ENCODE measurements at places on chromosomes 3 and 15.

GRCh38 chr15:25208735-25209134, 230.1 kb downstream of the UBE3A start:
- no peak for DNase-seq

DNA sequence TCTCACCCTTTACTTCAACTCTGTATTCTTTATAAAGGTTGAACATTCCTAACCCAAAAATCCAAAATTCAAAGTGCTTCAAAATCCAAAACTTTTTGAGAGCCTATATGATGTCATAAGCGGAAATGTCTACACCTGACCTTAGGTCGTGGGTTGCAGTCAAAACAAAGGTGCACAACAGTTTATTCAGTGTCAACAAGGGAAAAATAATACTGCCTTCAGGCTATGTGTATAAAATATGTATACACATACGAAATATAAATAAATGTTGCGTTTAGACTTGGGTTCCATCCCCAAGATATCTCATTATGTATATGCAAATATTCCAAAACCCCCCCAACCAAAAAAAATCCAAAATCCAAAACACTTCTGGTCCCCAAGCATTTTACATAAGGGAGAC, 90.9 kb downstream of the STAG1 start:
- no peak for DNase-seq

- no peak for DNase-seq
Observed at GRCh38 chr3:177731644-177732268, 534.5 kb upstream of the TBL1XR1 start.

DNA sequence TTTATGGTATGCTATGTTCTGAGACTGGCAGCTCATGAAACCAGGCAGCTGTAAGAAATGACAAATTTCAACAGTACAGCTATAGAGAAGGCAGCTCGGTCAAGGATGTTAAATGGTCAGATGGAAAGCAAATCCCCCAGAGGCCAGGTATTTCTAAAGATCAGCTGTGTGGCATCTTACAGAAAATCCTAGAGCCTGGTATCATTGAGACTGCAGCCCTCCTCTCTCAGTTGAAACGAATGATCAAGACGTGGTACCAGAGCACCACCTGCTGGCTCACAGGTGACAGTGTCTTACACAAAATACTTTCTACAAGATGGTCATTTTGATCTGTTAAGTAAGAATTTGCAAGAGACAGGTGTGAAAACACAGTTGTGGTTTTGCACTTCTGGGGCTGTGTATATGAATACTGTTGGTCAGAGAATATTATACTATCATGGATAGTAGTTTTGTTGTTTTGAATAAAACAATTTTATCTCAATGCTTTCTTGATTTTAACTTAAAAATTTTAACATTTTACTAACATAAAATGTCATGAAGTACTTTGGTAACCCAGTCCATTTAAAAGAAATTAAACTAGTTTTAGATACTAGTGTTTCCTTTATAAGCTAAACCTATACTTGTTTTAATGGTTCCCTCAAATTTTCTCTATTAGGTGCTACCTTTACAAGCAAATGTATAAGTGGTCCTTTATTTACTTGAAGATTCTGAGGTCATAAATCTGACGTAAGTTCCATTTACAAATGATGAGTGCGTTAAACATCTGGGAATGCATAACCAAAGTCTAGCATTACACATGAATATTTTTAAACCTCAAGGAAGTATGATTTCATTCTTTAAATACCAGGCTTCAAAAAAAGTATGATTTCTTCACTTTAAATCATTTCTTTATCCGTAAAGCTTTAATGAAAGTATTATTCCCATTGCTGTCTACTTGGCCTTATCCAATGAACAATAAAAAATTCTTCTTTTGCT, 121.8 kb downstream of the PDZRN3 start:
- DNase-seq, result no peak

GRCh38 chr15:51382787-51383186, 41.3 kb downstream of the GLDN start:
- no peak for DNase-seq

DNA sequence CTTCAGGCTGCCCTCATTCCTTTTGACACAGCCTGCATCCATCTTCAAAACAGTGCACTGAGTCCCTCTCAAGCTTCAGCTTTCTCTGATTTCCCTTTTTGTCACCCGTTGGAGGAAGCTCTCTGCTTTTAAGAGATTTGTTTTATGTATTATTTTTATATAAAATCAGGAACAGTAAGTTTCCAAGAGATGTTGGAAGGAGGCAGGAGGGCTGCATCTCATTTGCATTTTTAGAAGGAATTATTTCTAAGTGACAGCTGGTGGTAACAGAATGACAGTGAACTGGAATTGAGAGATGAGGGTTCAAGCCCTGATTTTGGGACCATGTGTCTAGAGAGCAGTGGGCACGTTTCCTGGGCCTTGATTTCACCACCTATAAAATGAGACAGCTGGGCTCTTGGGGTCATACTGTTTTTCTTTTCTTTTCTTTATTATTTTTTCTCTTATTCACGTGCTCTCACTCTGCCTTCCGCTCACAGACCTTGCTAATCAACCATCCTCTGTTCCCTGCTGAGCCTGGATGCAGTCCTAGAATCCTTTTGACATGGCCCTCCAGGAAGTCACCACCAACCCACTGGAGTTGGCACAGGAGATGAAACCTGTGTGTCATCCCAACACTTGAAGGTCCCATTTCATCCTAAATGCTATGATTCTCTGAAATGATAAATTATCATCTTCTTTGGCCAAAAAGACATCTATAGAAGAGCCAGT, 148.6 kb downstream of the CACNA2D3 start:
- no peak for DNase-seq

DNA sequence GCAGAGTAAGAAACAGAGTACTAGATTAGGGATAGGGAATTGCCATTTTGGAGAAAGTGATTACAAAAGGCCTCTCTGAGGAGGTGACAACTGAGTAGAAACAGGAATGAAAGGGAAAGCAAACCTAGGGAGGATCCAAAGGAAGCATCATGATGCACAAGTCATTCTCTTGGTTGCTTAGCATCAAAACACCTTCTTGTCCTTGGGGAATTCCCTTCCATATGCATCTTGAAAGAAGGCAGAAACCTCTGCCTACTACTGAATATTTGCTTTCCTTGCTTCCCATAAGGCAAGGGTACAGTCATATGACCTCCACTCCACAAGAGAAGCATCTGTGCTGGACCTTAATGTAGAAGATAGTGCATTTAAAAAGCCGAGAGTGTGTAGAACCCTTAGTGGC, 24.1 kb downstream of the GABPB1 start:
- no peak for DNase-seq

DNA sequence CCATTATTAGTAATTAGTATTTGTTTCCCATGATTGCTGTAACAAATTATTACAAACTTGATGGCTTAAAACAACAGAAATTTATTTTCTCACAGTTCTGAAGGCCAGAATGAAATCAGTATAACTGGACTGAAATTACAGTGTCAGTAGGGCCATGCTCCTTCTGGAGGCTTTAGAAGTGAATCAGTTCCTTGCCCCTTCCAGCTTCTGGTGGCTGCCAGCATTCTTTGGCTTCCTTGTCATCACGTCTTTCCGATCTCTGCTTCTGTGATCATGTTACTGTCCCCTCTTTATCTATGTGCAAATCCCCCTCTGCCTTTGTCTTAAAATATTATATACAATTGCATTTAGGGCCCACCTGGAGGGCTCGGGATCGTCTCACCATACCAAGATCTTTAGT, 92.0 kb downstream of the FOXB1 start:
- no peak for DNase-seq

DNA sequence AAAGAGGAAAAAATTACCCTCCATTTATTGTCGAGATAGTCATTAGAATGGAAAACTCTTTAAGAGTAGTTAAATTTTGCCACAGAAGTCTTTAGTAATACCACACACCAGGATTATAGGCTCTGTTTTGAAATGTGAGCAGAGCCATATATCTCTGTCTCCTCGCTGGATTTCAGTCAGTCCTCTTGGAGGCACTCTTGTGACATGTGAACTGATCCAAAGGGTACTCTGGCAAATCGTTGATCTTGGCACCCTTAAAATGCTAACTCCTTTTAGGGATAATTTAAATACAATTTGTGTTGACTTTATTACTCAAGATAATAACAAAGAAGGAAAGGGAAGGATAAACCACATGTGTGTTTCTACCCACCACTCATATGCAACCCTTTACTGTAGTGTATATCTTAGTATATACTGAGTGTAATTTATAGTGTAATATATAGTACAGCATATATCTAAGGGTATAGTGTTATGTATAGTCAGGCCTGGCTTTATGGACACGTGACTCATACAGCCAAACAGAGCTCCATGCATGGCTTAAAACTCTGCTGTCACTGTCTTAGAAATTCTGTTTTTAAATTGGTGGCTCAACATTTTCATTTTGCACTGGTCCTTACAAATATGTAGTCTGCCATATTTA, 12.3 kb upstream of the KPNA4 start:
- no peak for DNase-seq

DNA sequence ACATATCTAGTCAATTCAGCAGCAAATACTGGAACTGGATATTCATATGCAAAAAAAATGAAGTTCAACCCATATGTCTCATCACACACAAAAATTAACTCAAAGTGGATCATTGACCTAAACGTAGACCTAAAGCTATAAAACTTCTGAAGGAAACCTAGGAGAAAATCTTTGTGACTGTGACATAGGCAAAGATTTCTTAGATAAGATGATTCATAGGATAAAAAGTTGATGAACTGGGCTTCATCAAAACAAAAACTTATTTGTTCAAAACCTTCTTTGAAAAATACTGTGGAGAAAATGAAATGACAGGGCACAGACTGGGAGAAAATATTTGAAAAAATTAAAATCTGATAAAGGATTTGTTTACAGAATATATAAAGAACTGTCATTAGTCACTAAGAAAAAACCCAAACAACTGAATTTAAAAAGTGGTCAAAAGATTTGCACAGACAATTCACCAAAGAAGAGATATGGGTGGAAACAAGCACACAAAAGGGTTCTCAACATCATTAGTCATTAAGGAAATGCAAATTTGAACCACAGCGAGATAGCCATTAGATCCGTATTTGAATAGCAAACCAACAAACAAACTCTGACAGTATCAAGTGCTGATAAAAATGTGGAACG, 62.8 kb downstream of the ITGB5 start:
- DNase-seq, result no peak

- DNase-seq, result no peak
Observed at GRCh38 chr15:91884606-91885005, 31.1 kb downstream of the SLCO3A1 start.

Data from NCI-H2081 treated with DMSO at 0.1 percent for 48 hours (cell line).